ENCODE measurements at places on chromosomes 2 and 18. TPM values are rescaled to one million over a fixed set of nuclear protein-coding genes. Genes with fewer than 3 reads are reported as not detected.

GRCh38 chr18:8065773-8066172 lies 498.7 kb downstream of the PTPRM start:
- DNase-seq: no peak

GRCh38 chr18:49228187-49228586 lies 232.3 kb downstream of the DYM start:
- DNase-seq: no peak

DNA sequence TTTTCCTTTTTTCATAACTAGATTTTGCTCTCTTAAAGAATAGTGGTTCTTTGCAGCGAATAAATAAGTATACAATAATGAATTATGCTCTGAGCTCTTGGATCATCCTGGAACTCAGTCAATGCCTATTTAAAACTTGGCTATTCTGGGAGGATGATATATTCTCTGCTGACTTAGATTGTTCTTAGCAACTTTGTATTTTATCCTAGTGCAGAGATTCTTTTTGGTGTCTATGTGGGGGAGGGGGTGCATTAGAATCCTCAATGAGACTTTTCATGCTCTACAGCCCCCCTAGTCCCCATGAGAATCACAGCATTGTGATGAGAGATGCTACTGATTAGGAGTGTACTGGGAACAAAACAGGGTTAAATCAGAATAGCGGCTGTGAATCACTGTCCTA lies 8.8 kb upstream of the FAM98A start:
- DNase-seq: no peak

GRCh38 chr2:194566907-194567660 lies 1089.9 kb upstream of the SLC39A10 start:
- DNase-seq: no peak

DNA sequence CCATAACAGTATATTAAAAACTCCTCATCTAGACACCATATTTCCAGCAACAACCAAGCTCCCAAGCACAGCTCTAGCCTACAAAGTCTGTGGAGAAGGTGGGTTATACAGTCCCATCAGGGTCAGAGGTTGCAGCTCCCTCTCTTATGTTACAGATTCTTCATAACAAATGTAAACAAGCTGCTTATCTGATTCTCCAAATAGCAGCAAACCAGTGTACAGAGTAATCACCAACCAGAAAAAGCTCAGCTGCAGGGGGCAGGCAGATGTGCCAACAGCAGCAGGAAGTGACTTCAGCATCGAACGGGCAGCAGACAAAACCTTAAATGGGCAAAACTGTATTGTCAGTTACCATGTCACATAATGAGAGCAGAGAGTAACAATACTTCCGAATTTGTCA lies 52.9 kb upstream of the NABP1 start:
- no peak for DNase-seq

- DNase-seq: no peak
Observed at GRCh38 chr2:213862407-213863076, 548.3 kb upstream of the VWC2L start.

- no peak for DNase-seq
Observed at GRCh38 chr2:31270822-31271231, 36.9 kb downstream of the EHD3 start.

DNA sequence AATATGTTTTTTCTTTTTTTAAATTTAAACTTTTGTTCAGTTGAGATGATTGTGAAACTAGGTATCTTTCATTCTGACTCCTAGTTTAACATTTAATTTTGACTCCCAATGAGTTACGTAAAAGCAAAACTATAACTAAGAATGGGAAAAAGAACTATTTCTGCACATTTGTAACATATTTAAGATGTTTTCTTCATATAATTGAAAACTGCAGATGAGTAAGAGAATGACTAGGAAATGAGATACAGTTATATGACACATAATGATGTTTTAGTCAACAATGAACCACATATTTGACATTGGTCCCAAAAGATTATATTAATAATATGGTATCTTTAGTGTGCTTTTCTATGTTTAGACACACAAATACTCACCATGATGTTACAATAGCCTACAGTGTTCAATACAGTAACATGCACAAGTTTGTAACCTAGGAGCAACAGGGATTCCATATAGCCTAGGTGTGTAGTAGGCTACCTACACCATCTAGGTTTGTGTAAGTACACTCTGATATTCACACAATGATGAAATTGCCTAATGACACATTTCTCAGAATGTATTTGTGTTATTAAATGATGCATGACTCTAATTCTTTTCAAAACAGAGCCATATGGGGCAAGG lies 12.6 kb downstream of the ERMN start:
- DNase-seq: no peak

DNA sequence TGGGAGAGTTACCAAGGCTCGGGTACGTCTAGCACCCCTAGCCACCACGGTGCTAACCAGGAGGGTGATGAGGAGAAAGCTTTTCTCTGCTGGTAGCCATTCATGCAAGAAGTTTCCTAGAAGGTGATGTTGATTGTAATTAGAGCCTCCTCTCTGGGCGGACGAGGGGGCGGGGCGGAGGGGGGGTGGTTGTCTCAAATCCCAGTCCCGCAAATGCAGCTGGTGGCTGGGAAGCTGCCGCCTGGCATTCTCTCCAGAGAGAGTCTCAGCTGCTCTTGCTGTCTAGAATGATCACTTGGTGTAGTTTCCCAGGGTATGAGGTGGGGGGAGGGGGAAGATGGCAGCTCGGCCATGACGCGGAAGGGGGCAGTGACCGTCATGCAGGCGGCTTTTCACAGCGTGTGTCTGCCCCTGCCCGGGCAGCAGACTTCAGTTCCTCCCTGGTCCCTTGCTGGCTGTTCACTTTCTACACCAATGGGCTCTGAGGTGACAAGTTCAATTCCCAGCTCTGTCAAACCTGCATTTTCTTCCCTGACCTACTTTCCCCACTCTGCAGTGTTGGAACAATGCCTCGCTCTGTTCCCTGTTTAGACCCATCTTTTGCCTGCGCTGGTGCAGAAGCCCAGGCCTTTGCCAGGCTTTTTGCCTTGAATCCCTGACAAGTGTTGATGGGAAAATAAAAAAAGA lies 61.5 kb upstream of the KLF7 start:
- DNase-seq: no peak

- no peak for DNase-seq
Observed at GRCh38 chr2:236976266-236977062, 109.2 kb upstream of the COPS8 start.

GRCh38 chr2:213147538-213147937 lies 3.9 kb downstream of the IKZF2 start:
- no peak for DNase-seq

GRCh38 chr2:6287406-6287805 lies 578.3 kb downstream of the CMPK2 start:
- DNase-seq: no peak

- DNase-seq: no peak
Observed at GRCh38 chr2:203789618-203790017, 78.0 kb upstream of the CTLA4 start.

- DNase-seq: no peak
Observed at GRCh38 chr2:229661478-229661877, 52.9 kb downstream of the DNER start.

- no peak for DNase-seq
Observed at GRCh38 chr2:65916785-65917295, 484.4 kb upstream of the SPRED2 start.

DNA sequence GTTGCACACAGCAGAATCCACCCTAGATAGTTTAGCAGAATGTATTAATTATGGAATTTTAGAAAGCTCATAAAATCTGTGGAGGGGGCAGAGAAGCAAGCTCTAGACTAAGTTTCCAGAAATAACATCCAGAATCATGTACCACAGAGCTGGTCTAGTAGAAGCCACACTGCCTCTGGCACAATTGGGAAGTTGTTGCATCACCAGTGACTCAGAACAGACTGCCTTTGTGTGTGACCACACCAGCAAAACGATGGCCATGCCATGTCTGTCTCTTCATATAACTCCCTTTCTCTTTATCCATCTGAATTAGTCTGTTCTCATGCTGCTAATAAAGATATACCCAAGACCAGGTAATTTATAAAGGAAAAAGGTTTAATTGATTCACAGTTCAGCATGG lies 158.9 kb downstream of the CCDC148 start:
- DNase-seq: no peak

DNA sequence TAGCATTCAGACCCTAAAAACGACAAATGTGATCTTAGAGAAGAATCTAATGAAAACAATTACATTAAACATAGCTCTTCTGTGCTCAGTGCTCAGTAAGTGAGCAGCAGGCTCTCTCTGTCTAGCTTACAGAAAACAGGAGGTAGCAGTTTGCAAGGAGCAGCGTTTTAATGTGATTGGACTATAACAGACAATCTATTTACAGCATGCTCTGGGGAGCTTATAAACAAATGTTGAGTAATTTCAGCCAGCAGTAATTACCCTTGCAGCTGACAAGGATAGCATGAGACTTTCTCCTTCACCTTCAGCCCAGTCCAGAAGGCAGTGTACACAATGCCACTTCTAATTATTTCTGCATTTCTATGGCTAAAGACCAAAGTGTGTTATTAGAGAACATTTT lies 270.4 kb downstream of the FIGN start:
- no peak for DNase-seq

DNA sequence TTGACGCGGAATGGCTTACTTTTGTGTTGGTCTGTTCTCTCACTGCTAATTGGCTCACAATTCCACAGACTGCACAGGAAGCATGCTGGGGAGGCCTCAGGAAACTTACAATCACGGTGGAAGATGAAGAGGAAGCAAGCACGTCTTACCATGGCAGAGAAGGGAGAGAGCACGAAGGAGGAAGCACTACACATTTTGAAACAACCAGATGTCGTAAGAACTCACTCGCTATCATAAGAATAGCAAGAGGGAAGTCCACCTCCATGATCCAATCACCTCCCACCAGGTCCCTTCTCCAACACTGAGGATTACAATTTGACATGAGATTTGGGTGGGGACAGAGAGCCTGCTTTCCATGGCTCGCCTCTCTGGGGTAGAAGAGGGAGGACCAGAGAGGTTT lies 106.2 kb downstream of the KCNF1 start:
- no peak for DNase-seq

DNA sequence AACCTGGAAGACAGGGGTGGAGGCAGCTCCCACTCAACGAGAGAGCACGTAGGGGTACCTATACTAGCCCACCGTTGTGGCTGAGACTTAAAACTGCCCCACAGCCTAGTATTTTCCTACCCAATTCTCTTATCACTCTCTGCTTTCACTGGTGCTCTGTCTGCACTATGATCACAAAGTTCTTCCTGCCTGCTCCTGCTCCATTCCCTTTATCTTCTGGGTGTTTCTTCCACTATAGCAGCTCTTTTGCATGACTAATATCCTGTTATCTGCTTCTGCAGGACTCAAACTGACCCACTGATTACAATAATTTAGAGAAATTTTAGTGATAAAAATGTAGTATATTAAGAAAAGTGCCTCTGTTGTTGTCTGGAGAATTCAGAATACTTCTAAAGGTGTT lies 184.8 kb downstream of the LRP1B start:
- DNase-seq: no peak

Gene C1GALT1C1L
- 0.48 TPM for total RNA-seq

Gene MPP4
- total RNA-seq: not detected

Gene TNFRSF11A
- 1.0 TPM for total RNA-seq

Gene SPDYA
- 0.92 TPM for total RNA-seq

Gene KLHL14
- 0.11 TPM for total RNA-seq

Gene RTKN
- 18.5 TPM for total RNA-seq

Gene KYNU
- 0.67 TPM for total RNA-seq

Gene SERPINB4
- total RNA-seq: not detected

Gene RNF25
- total RNA-seq: 17.5 TPM

Gene CDK5R2
- total RNA-seq: not detected

Gene SLC66A3
- total RNA-seq: 9.7 TPM
